Fibroblast of skin of abdomen (primary cell): ENCODE measurements at places on chromosomes 7 and 10.

DNA sequence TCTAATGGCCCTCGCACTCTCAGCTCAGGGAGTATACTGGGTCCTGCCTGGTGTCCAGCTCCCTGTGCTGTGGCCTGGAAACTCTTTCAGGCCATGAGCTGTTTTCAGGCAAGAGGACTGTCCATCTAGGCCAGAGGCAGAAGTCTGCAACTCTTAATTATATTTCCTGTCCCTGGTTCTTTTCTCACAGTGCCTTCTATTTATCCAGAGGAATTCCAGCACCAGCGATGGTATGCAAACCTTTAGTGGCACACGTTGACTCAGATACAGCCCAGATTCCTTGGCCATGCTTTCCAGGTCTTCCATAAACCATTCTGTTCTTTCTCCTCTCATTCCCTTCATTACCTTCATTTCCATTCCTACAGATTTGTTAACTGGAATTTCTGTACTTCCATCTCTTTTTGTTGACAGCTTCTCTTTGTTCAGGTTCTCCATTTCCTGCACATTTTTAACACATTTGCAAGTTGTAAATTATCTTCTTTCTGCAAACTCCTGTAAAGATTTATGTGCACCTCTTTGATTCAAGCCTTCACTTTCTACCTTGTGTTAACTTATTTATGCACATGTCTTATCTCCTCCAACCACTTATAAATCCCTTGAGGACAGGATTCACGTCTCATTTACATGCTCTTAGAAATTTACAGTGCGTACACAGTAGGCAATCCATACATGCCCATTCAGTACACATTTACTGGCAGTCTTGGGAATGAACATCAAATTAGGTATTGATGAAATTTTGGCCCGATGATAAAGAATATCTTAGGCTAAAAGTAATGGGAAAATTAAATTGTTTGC lies 172.1 kb downstream of the CELF2 start:
- DNase-seq, result no peak

GRCh38 chr10:98524124-98524523 lies 77.4 kb upstream of the HPS1 start:
- no peak for DNase-seq

DNA sequence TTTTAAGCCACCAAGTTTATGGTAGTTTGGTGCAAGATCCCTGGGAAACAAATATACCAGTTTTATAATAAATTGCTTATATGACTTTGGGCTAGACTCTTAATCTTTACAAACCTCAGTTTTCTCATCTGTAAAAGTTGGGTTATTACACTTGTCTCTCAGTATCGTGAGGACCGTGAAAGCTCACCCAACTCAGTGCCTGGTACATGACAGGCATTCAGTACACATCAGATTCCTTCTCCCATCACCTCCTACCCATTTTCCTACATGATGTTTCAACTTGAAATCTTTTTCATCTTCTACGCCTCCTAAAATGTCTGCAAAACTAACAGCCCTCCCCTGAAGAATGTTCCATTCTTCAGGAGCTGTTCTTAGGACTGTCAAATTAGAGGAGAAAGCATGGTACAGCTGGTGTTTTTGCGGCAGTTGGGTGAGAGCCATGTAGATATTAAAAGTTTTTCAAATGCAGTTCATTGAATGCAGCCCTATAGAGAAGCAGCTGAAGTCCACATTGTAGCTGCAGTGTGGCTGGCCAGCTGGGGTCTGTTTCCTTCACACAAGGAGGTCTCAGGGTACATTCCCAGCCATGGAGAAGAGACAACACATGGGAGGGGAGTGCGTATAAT lies 812.8 kb downstream of the LRMDA start:
- DNase-seq, result no peak

GRCh38 chr7:147999962-148000361 lies 590.6 kb upstream of the C7orf33 start:
- DNase-seq, result no peak

- DNase-seq, result no peak
Measured at GRCh38 chr10:48811917-48812316, 127.2 kb downstream of the WDFY4 start.

- DNase-seq, result no peak
Measured at GRCh38 chr7:47473499-47474210, 108.3 kb downstream of the TNS3 start.

- no peak for DNase-seq
Measured at GRCh38 chr10:21797984-21798765, 205.4 kb downstream of the DNAJC1 start.

- no peak for DNase-seq
Measured at GRCh38 chr7:47337531-47337930, 244.4 kb downstream of the TNS3 start.

- DNase-seq, result no peak
Measured at GRCh38 chr7:128881458-128882125, 18.9 kb downstream of the ATP6V1F start.

DNA sequence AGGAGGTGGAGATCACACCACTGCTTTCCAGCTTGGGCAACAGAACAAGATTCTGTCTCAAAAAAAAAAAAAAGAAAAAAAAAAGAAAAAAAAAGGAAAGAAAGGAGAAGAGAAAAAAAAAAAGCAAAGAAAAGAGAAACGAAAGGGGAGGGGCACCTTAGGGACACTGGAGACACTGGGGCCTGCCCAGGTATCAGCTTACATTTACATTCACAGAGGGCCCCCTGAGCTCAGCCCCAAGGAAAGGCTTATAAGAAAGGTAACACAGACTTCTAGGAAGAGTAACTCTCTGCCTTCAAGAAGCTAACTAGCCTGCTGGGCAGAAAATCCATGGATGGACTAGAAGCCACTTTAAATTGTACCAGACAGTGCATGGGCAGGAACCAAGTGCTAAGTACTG lies 108.8 kb downstream of the NPY start:
- DNase-seq, result no peak

DNA sequence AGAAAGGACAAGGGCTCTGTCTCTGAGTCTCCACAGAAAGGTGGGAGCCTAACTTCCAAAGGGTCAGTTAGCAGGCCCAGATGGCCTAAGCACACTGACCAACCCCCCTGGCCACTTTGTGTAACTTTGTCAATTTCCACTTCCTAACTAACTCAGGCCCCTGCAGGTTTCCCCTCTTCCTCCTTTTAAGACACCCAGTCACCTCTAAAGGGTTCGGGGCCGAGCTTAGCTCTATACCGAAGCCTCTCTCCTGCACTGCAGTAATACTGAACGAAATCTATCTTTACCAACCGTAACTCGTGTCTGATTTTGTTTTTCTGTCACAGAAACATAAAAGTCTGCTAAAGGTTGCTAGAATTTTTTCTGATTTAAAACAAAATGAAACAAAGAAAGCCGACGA lies 44.4 kb downstream of the CCDC3 start:
- no peak for DNase-seq

DNA sequence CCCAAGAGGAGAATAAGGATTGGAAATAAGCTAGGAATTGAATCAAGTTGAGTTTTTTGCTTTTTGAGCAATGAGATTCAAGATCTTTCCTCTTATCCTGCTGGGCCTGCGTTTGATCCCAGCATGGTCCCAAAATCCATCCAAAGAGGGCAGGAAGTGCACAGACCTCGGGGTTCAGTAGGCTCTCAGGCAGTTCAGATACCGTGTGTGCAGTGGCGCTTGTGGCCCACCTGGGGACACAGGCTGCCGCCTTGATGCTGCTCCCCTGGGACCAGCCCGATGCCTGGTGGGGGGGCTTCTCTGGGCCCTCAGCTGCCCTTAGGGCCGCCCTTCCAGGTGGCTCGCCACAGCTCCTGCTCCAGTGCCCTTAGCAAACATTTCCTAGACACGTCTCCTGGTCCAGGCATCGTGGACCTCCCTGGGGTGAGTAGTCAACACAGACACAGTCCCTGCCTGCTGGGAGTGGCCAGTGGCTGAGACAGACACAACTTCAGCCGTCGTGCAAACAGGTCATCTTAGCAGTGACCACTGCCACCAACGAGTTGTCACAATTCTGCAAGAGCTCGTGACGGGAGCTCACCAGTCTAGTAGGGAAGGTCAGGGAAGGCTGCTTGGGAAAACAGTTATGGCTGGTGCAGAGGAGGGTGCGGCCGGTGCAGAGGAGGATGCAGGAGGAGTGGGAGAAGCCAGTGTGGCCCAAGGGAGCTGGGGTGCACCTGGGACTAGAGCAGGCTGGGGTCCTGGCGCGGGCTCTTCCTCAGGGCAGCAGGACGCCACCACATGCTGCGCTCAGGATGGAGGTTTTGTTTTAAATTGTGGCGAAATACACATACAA lies 21.7 kb upstream of the JAKMIP3 start:
- DNase-seq, result no peak

DNA sequence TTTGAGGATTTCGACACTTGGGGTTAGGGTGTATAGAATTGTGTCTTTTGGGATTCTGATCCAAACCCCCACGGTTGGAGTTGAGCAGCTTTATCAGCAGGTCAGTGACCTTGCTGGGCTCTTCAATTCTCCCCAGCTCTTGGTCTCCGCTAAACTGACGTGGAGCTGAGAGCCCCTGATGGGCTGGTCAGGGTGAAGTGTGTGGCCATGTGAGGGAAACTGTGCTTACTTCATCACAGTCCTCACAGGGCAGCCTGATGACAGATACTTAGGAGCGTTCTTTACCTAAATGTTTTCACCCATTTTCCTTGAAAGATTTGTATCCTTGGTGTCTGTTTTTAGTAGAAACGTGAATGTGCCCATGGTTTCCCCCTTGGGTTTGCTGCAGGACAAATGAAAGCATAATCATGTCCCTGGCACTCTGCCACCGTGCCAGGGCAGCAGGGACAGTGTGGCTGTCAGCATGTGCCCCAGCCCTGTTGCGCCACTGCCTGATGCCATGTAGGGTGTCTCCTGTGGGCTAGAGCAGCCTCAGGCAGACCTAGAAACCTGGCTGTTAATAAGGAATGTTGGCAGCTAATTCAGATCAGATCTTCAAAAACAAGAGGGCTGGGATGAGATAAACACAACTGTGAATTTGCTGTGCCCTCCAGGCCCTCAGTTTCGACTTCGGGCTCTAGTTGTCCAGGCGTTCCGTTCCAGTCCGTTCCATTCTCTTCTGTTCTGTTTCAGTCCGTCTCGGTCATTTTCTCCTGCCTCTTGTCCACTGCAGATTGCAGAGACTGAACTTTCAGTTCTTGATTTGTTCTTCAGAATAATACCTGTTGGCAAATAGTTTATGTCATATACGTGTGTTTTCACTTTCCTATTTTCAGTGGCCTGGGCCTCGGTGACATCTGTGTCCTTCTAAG lies 96.8 kb downstream of the TRRAP start:
- no peak for DNase-seq

DNA sequence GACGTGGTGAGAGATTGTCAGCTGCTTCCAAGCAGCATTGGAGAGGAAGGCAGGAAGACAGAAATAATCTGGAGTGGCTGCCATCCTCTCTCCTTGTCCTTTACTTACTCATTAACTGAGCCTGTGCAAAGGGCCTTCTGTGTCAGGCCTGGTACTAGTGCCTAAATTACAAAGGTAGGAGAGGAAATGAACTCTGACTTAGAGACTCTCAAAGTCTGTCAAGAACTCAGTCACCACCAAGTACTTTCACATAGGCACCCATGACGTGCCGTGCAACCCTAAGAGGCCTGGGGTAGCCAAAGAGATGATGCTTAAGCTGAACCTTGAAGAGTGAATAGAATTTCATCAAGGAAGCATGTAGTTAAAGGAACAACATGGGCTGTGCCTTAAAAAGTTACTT lies 866.9 kb downstream of the LRMDA start:
- DNase-seq, result no peak

DNA sequence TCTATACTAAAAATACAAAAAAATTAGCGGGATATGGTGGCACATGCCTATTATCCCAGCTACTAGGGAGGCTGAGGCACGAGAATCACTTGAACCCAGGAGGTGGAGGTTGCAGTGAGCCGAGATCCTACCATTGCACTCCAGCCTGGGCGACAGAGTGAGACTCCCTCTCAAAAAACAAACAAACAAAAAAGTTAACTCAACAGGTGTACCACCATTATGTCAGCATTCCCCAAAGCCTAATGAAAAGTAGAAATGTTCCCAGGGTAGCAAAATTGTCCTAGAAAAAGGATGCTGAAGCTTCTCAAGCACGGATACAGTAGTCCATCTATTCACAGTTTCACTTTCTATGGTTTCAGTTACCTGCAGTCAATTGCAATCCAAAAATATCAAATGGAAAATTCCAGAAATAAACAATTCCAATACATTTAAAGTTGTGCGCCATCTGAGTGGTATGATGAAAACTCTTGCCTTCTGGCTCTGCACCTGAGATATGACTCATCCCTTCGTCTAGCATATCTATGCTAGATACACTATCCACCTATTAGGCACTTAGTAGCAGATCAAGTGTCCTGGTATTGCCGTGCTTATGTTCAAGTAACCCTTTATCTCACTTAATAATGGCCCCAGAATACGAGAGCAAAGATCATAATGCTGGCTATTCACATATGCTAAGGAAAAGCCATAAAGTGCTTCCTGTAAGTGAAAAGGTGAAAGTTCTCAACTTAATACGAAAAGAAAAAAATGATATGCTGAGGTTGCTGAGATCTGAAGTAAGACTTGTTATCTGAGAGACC lies 37.2 kb upstream of the SLC35G1 start:
- no peak for DNase-seq

GRCh38 chr7:110400411-110400810 lies 690.5 kb upstream of the LRRN3 start:
- no peak for DNase-seq

- DNase-seq, result no peak
Measured at GRCh38 chr10:80581469-80581835, 43.8 kb downstream of the SH2D4B start.

GRCh38 chr10:110335314-110336064 lies 30.8 kb upstream of the SMNDC1 start:
- DNase-seq, result no peak

GRCh38 chr10:3978174-3978573 lies 193.2 kb upstream of the KLF6 start:
- peak; percentile 59 for DNase-seq

DNA sequence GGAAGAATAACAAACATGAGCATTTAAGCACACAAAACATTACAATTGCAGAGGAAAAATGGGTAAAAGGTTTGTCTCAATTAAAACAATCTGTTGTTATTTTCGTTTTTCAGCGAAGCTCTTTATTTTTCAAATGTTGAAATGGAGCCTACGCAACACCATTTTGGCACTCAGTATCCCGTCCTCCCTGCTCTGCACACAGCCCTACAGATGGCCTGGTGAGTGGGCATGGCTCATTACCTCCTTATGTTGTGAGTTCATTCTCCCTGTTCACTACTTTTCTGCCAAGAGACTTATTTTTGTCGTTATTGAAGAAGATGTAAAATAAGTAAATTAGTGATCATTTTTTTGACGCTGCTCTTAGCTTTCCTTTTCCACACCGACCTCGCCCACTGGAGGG lies 167.8 kb upstream of the CXCL12 start:
- no peak for DNase-seq
